Right kidney (tissue), 9 donors: ENCODE measurements at places on chromosomes 6 and 20.
A peak's percentile ranks its signal among the peaks of the same experiment; 100 is the strongest.

DNA sequence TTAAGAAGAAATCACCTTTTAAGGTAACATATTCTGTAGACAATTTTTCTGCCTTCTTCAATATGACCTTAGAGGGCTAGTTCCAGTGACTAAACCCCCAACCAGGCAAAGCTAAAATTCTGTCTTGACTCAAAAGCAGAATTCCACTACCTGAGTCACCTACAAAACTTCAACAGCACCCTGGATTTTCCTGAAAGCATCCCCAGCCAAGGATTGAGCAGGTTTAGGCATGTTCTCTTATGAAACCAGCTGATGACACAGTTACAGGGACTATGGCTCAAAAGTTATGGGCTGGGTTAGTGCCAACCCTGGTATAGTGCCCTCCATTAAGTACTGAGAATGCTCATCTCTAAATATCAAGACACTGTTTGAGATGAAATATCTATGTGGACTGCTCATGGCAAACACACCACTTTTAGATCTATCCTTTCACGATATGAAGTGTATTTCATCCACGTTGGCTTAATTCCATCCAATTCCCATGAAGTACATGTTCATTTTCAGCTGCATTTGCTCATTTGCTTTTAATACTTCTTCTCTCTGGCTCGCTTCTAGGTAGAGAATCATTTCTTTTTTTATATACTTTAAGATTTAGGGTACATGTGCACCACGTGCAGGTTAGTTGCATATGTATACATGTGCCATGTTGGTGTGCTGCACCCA lies 53.6 kb upstream of the TNFAIP3 start:
- no peak for DNase-seq

GRCh38 chr20:52837378-52837777 lies 134.8 kb upstream of the TSHZ2 start:
- DNase-seq = no peak

DNA sequence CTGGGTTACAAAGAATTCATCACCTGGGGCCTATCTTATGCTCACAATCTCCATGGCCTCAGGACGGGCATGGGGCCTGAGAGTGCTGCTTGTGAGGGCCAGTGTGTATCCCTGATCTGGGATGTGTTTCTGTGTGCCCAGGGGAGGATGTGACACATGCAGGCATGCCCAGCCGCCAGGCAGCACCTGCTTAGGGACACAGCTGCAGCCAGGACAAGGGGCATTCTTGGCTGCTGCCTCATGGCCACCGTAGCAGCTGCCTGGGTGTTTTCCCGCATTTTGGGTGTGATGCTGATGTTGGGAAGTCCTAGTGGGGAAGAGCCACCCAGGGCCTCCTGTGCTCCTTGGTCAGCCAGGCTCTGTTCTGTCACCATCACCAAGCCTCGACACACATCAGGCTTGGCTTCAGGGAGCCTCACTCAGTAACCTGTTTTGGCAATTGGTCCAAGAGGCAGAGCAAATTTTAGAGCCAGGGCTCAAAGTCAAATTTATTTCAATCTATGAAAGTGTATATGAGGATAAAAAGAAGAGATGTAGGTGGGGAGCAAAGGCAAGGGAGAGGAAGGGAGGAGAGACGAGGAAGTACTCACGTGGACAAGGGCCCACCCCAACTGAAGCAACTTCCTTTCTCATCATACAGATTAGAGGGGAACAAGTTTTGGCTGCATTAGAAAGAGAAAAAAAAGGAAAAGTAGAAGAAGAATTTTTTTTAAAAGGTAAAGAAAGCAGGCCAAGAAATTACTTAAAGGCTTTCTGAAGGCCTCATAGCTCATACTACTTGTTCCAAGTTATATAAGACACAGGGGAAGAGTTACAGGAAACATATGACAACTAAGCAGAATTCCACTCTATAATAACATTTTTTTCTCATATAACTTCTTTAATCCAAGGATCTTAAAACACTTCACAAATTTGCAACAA lies 269.9 kb upstream of the SUPT3H start:
- no peak for DNase-seq

DNA sequence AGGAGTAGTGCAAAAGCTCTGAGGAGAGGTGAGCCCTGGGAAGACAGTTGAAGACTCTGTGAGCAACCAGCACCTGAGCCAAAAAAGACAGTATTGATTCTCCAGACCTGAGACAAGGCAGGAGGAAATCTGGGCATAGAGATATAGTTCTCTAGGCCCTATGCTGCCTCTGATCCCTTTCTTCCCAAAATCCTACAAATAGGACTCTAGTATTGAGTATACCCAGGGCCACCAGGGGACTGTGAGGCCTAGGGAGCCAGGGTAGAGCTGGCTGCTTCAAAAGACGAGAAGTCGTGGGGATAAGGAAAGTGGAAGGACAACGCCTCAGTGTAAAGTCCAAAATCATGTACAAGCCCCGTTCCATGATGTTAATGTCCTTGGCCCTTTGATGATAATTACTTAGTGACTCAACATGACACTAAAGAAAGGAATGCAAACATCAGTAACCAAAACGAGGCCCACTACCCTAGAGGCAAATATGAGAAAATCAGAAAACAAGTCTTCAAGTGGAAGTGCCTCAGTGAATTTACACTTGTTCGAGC lies 197.3 kb upstream of the PROKR2 start:
- no peak for DNase-seq

DNA sequence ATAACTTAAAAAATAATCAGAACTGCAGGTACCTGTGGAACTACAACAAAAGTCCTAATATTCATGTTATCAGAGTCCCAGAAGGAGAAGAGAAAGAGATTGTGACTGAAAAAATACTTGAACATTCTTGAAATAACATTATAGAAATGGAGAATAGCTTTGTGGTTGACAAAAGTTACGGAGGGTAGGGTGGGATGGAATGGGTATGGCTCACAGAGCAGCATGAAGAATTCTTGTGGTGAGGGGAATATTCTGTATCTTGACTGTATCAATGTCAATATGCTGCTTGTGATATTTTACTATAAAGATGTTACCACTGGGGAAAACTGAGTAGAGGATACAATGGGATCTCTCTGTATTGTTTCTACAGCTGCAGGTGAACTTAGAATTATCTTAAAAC lies 122.5 kb downstream of the DST start:
- DNase-seq = no peak

DNA sequence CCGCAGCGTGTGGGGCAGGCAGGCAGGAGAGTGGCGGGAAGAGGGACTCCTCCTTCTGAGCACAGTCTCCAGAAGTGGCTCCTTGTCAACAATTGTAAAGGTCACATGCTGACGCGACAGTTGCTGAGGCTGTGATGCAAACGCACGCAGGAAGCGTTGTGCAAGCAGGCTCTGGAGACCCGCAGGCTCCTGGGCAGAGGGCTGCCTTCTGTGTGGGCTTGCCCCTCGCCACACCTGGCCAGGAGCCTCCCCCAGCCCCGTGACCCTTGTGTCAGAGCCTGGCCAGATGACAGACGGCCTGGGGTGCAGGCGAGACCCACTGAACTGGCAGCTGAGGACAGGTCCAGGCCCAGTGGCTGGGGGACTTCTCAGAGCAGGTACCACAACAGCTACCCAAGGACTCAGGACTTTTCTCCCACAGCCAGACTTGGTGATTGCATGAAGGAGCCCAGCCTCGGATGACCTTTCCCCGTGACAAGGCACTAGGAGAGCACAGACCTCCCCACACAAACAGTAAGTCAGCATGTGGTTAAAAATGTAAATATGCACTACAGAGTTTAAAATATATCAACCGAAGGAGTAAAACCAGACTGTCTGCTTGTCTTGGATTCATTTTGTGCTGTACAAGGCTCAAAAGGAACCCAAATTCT lies 222.1 kb upstream of the RREB1 start:
- no peak for DNase-seq

DNA sequence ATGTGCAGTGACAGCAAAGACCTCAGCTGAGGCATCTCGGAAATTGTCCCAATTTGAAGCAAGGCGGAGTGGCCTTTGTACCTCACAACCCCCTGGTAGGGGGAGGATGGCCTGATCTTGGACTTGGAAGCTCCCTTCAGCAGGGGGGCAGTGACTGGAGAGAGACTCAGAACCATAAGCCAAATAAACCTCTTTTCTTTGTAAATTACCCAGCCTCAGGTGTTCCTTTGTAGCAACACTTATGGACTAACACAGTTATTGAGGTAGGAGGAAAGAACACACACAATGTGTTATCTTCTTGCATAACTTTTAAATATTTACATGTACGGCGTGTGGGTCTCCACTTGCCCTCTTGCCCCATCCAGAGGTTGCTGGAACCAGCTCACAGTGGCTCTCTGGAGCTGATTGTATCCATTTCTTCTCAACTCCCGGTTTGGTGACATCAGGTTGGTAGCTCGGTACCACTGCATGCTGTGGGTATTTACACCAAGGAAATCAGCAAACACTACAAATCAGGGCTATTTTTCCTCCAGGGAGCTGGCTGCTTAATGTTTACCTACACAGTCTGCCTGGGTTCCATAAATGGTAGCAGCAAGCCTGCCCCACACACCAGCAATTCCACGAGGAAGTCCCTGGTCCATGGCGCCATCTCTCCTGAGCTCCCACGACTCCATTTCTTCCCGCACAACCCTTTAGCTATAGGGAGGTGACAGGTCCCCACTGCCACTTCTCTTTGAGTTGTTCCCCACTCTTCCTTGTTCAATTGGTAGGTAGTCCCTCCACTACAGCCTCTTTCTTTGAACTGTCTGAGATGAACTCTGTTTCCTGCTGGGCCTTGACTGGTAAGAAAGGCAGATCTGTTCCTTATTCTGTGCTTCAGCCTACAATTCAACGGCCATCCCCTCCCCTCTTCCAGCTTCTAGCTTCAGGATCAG lies 54.3 kb upstream of the TASP1 start:
- no peak for DNase-seq

GRCh38 chr6:16559071-16559470 lies 202.2 kb downstream of the ATXN1 start:
- no peak for DNase-seq

GRCh38 chr20:23520185-23520584 lies 29.3 kb downstream of the CST8 start:
- DNase-seq = peak; percentile 26

GRCh38 chr6:47109281-47109680 lies 67.1 kb upstream of the ADGRF1 start:
- DNase-seq = no peak

DNA sequence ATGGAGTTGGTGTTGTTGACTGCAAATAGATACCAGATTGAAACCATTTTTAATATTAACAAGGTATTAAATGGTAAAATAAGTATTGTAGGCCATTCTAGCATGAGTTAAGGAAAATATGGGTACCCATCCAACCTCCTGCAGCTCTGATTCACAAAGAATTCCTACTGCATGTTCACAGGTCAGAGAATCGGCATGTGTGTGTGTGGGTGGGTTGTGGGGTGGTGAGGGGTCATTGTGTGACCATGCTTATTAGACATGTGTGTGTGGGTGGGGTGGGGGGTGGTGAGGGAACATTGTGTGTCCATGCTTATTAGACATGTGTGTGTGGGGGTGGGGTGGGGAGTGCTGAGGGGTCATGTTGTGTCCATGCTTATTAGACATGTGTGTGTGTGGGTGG lies 3.2 kb downstream of the IYD start:
- DNase-seq = no peak

GRCh38 chr20:45372646-45373352 lies 5.3 kb downstream of the TP53TG5 start:
- DNase-seq = no peak

GRCh38 chr6:93139408-93140081 lies 279.8 kb downstream of the EPHA7 start:
- DNase-seq = no peak

- DNase-seq = no peak
These were observed 204.5 kb downstream of the ISM1 start for GRCh38 chr20:13425381-13426135.

DNA sequence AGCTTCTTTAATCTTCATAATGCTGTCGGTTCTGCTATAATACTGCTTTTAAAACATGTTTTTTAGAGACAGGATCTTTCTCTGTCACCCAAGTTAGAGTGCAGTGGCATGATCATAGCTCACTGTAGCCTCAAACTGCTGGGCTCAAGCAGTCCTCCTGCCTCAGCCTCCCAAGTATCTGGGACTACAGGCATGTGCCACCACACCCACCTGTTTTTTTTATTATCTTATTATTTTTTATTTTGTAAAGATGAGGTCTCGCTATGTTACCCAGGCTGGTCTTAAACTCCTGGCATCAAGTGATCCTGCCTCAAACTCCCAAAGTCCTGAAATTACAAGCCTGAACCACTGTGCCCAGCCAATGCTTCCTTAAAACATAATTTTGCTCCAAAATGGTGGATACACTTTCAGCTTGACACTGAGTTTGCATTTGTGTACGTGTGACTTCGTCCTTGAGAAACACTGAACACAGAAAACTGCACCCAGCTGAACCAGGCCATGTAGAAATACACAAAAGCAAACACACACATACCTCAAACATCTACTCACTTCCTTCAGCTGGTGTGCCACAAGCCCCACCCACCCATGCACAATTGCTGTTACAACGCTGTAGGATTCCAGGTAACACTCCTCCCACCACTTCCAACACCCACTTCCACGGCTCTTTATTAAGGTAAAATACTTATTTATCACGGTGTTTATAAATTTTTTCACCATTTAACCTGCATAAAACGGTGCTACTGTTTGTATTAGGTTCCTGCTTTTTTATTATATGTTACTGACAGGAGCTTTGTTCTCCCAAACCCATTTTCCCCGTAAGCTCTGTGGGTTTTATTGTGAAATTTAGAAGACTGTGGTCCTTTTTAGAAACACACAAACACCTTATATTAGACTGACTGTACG lies 109.1 kb downstream of the TSHZ2 start:
- no peak for DNase-seq

- DNase-seq = peak; percentile 67
These were observed at the start of gene MYL9 for GRCh38 chr20:36541227-36541767. Gene MYL9 (plus strand): TSS chr20:36541519. CDS start chr20:36544885, 3,366 bp downstream.

DNA sequence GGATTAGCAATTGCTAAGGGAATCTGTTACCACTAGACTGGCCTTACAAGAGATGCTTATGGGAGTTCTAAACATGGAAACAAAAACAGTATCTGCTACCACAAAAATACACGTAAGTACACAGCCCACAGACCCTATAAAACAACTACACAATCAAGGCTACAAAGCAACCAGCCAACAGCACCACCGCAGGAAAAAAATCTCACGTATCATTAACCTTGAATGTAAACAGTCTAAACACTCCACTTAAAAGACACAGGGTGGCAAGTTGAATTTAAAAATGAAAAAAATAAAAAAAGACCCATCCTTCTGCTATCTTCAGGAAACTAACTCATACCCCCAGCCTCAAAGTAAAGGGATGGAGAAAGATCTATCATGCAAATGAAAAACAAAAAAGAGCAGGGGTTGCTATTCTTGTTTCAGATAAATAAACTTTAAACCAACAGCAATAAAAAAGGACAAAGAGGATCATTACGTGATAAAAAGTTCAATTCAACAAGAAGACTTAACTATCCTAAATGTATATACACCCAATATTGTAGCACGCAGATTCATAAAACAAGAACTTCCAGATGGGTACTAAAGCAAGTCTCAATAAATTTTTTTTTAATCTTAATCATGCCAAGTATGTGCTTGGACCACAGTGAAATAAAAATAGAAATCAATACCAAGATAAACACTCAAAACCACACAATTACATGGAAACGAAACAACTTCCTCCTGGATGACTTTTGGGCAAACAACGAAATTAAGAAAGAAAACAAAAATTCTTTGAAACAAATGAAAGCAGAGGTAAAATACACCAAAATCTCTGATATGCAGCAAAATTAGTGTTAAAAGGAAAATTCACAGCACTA lies 52.3 kb downstream of the RNGTT start:
- no peak for DNase-seq

- DNase-seq = no peak
These were observed 65.2 kb upstream of the ADGRF4 start for GRCh38 chr6:47633141-47633540.
